ENCODE measurements at places on chromosomes 6 and 20.

GRCh38 chr6:157123234-157123633, 200.1 kb downstream of the TMEM242 start:
- DNase-seq: no peak

DNA sequence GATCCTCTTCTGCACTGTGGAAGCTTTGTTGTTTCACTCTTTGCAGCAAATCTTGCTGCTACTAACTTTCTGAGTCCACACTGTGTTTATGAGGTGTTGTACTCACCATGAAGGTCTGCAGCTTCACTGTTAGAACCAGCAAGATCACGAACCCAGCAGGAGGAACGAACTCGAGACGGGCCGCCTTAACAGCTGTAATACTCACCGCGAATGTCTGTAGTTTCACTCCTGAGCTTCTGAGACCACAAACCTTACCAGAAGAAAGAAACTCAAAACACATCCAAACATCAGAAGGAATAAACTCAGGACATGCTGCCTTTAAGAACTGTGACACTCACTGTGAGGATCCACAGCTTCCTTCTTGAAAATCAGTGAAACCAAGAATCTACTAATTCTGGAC, 48.1 kb upstream of the MBOAT1 start:
- no peak for DNase-seq

DNA sequence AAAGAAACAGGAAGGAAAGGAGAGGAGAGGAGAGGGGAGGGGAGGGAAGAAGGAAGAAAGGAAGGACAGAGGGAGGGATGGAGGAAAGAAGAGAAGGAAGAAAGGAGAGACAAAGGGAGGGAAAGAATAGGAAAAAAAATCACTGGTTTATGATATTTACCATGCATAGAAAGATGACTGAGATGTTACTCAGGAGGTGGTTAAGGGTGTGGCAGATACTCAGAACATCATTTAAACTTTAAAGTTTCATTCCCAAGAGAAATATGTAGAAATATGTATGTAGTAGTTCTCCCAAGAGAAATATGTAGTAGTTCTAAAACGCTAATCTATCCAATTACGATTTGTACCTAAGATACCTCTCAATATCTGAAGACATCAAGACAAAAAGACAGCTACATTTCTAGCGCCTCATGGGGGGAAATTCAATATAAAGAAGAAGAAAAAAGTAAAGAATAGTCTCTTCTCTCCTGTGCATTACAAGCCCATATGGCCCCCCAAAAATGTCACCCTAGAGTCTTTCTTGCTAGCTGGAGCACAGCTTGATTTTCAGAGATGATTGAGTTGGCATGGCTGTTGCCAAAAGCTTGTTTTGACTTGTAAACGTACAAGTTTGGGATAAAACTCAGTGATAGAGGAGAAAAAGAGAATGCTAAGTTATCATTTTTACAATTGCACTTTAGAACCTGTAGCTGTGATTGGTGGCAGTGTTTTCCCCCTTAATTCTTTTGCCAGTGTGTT, 539.2 kb downstream of the CDH26 start:
- no peak for DNase-seq

- no peak for DNase-seq
Measured at GRCh38 chr6:76553256-76553655, 480.8 kb upstream of the IMPG1 start.

DNA sequence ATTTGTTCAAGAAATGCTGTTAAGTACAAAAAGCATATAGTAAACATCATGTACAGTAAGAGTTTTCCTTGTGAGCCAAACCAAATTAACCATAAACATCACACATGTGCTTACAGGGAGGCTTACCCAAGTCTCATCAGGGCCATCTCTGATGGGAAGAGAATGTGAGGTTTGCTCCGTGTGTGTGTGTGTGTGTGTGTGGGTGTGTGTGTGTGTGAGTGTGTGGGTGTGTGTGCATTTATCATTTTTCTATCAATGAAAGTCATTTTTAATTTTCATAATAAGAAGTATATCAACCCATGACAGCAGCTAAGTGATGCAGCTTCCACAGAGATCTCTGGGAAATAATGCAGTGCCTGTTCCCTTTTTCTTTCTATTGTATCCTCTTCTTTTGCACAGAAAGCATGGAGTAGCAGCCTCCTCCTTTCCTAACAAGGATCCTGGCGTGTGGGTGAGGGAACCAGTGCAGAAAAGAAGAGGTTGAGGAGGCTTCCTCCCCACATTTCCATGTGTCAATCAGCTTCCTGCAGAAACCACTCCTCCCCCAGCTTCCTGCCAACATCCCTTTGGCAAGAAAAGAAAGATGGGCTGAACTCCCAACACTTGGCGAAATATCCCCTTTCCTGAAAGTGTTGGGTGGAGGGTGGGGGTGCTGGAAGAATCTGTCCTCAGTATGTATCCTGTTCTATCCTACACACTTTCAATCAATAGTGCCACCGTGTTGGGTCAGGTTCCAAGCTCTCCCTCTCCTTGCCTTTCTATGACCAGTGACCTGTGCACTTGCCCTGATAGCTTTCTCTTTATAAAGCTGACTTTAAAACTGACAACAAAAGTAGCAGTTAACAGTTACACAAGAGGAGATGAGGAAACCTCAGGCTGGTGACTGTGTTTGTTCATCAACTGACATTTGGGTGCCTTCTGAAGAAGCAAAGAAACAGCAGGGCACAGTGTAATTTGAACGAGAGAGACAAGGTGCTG, 251.8 kb upstream of the CITED2 start:
- peak; percentile 92 for DNase-seq

DNA sequence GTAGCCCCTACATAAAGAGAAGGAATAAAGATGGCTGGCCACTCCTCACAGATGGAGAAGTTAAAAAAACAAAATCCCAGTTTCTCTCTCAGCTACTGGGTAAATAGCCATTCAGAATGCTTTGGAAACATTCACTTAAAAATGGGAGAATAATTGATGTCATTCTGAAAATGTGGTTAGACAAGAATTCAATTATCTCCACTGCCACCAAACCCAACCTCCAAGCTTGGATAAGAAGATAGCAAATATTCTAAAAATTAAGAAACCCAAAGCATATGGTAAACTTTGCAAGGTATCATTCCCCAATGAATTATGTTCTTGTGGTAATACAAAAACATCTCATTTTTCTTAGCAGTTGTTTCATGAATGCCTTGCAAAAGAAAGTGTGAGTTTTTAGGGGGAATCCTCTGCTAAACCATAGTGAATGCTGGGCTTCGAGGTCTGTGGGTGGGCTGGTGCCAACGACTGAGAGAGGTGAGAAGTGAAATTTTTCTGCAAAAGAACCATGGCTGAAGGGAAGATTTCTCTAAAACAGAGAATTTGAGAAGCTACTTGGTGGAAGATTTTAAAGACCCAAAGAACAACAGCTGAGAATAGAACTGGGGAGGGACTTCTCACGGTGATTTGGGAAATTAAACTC, 497.9 kb upstream of the JARID2 start:
- DNase-seq: no peak

DNA sequence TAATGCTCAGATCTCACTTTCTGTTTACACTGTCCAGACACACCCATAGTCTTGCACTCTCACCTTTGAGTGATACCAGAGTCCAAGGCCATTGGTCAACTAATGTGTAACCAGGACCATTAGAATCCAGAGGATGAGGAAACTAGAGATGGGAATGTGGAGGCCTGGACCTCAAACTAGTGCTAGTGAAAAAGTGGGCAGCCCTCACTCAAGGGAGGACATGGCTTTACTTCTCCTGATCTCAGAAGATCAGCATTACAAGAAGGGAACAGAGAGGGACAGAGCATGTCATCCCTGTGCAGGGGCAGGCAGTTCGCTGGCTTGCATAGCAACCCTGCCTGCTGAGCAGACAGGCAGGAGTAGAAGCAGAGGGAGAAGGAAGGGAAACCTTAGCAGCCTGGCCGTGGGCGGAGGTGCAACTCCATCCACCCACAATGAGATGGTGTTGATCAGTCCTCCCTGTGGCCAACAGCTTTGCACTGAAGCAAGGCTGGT, 22.6 kb upstream of the XRN2 start:
- no peak for DNase-seq

DNA sequence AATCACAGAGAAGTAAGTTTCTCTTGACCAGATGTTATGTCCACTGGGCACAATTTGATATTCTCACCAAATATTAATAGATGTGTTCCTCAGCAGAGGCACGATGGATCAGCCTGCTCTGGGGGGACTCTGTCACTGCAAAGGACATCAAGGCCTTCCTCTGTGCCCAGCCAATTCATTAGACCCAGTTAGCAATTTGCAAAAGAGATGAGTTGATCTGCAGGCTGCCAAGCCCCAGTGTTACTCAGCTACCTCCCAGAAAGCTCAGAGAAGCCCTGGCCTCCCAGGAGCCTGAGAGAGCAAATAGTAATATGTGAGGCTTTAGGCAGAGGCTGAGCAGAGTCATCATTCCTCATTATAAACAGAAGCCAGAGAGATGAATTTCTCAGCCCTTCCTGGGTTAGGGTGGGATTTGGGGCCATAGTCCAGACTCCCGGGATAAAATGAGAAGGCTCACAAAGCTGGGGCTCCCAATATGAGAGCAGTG, 54.2 kb downstream of the ZNF831 start:
- DNase-seq: no peak

DNA sequence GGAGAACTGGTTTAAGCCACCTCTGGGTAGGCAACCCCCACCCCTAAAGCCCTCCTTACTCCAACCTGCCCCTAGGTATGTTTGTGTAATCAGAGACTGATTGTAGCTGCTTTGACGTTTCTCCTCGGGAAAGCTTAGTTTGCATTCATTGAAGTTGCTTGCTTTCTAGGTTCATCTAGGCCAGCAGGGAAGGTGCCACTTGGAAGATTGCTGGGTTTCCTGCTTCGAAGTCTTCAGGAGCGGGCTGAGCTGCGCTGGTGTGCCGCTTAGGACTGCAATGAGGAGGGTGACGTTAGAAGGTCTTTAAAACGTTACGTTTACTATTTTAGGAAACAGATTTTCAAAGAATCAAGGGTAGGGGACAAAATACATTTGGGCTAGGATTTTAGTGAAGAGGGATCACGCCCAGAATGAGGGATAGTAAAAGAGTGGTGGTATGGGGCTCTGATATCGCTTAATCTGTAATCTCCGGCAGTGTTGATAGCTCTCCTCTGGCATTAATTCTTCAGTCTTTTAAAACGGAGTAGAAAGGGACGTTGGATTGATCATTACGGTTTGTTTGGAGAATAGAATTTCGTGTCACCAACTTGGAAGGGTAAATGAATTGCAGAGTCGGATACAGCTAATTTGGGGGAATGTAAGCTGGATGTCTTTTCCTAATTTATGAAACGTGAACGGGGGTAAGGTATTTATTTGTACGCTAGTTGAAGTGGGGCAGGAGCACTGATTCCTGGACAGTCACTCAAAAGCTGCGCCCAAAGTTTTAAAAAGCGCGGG, 92.6 kb upstream of the PRDM1 start:
- no peak for DNase-seq

GRCh38 chr6:35831257-35832007, 26.3 kb downstream of the LHFPL5 start:
- no peak for DNase-seq
